ENCODE measurements at places on chromosomes 1 and 21.

- no peak for DNase-seq
Measured at GRCh38 chr1:20339811-20340457, 49.3 kb downstream of the VWA5B1 start.

- DNase-seq: no peak
Measured at GRCh38 chr1:163509114-163509513, 187.4 kb downstream of the NUF2 start.

DNA sequence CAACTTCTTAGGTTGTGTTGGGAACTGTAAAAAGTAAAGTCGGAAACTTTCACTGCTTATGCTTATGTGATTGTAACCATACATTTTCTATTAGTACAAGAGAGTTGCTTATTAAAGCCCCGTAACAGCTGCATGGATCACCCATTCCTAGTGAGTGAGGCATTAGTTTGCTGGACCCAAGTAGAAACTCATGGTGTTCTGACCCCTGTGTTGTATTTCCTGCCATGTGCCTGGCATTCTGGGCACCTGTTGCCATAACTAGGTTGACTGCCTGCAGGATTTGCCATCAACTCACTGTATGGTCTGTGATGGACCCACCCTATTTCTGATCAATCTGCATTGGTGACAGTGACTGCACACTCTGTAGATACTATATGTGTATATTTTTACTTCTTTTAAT lies 173.0 kb downstream of the PGBD5 start:
- DNase-seq: no peak

DNA sequence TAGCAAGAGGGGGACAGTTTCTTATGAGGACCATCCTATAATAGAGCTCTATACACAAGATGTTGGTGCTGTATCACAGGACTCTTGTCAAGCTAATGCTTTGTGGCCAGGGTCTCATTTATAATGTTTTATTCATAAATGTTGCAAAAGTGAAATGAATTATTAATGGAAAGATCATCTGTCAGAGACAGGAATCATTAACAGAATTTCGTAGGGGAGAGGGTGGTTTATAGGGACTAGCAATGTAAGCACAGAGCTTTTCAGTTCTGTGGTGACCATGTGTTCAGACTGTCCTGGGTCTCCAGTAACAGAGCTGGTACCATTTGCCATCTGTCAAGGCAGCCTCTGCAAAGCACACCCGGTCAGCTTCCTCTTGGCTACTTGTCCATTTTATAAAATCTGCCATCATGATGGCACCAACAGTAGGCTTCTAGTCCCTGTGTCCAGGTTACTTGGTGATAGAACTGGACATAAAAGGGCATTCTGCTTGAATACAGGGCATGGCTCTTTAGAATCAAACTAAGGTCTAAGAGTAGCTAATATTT lies 36.2 kb downstream of the LPAR3 start:
- DNase-seq: no peak

DNA sequence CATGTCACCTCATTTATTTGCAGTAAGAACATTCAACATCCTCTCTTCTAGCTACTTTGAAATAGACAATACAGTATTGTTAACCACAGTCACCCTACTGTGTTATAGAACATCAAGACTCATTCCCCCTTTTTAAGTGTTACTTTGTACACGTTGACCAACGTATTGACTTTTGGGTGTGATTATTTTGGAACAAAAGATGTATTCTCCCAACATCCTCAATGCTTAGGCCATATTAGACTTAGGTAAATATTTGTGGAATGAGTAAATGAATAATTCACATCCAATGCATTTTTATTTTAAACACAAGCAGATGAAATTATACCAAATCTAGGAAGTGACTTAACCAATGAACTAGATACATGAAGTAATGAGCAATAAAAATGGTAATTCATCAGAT lies 296.6 kb downstream of the CHRM3 start:
- no peak for DNase-seq

DNA sequence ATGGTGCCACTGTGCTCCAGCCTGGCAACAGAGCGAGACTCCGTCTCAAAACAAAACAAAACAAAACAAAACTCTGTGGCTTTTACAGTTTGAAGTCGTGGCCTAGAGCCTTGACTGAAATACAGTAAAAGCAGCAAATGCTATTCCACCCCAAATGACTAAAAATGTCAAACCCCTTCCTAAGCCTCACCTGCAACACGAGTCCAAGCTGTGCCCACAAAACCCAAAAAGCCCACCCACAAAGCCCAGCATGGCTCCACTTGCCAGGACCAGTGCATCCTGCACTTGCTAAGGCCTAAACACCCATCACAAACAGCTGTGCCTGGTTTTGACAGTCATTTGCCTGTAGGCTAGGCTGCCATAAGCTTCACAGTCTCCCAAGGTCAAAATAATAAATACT lies 21.3 kb downstream of the VAV3 start:
- DNase-seq: no peak

GRCh38 chr1:29711582-29712283 lies 475.4 kb downstream of the PTPRU start:
- peak; percentile 80 for DNase-seq

DNA sequence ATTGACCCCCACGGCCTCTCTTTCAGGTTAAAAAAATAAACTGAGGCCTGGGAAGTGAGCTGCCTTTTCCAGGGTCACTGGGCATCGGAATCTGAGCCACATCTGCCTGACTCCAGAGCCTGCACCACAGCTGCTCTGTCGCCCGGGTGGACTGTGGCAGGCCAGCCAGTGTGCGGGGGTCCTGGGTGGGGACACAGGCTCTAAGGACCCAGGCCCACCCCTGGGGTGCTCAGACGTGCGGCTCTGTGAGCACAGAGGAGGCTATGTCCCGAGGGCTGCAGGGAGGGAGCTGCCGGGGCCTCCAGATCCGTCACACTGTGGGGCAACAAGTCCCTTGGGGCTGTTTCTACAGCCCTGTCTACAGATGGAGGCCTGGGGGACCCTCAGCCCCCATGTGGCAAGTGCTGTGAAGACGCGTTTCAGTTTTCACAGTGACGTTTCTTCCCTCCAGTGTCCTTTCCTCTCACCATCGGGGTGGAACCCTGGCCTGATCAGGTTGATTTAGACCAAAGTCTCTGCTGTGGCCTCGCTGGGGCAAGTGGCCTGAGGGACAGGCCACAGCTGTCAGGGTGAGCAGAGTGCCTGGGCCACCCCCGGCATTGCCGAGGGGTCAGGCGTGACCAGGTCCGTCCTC lies 39.2 kb upstream of the ACTRT2 start:
- no peak for DNase-seq

Measured in fibroblast of the aortic adventitia (primary cell).